ENCODE measurements at places on chromosomes 2 and 18.

GRCh38 chr2:74834792-74835755, 1.1 kb downstream of the HK2 start:
- DNase-seq: peak; percentile 36

GRCh38 chr2:239285071-239285931, 115.5 kb downstream of the HDAC4 start:
- DNase-seq: no peak

GRCh38 chr2:151716721-151717120, 17.6 kb downstream of the NEB start:
- DNase-seq: peak; percentile 20

DNA sequence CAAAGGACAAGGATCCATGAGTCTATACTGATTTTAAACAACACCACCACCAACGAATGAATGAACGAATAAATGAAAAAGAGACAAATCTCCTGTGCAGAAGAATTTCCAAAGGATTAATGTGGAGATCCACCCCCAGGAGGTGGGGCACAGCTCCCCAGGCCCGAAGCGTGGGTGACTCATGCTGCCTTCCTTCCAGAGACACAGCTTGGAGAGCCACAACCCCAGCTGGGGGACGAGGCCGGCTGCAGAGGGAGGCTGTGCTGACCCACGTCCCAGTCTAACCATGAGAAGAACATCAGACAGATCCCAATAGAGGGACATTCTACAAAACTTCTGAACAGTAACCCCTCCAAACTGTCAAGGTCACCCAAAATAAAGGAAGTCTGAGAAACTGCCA, 557.3 kb upstream of the SALL3 start:
- no peak for DNase-seq

DNA sequence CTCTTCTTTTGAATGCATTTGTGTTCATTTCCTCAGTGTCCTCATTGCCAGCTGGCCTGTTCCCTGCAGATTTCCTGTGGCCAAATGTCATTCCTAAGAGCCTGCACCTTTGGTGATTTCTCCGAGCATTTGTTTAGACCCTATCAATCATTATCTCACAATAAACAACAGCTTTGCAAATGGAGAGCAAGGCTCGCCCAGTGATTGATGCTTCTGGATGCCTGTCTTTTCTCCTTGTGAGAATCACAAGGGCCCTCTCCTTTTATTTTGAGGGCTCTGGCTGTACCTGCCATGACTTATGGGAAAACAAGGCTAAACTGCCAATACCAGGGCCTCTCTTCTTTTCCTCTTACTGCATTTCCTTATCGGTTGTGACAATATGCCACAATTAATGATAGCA, 1454.4 kb upstream of the CELF4 start:
- no peak for DNase-seq

DNA sequence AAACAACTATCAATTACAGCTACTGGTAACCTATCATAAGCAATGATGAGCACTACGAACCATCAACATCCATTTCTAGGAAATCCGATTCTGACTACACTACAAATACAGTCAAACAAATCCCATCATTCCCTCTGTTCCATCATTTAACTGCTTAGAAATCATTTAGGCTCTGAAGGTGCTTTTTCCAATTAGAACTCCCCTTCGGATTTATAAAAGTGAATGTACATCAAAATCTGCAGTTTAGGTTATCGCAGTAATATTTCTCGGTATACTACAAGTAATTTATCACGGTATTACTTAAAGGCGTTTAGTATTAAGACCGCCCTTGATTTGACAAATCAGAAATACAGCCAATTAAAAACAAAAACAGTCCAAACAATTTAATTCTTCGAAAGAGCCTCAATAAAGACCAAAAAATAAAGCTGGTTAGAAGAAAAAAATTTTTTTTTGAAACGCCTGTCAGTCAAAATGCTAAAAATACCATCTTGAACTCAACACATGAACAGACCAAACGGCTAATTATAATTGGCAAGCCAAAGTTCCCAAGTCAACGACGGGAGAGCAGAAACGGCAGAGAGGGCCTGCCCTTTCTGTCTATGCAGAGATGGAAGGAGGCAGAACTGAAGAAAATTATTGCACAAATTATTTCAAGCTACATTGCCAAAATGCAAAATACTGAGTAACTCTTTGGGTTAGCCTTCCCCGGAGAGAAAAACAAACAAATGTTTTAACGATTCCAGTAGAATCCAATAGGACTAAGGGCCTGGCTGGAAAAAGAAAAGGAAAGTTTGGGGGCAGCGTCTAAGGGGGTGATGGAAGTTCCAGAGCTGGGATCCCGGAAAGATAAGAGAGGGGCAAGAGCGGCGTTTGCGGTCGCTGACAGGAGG, 1.2 kb downstream of the VPS54 start:
- DNase-seq: peak; percentile 36

- peak; percentile 31 for DNase-seq
These were observed 80.5 kb downstream of the NRXN1 start for GRCh38 chr2:50951437-50951836.

DNA sequence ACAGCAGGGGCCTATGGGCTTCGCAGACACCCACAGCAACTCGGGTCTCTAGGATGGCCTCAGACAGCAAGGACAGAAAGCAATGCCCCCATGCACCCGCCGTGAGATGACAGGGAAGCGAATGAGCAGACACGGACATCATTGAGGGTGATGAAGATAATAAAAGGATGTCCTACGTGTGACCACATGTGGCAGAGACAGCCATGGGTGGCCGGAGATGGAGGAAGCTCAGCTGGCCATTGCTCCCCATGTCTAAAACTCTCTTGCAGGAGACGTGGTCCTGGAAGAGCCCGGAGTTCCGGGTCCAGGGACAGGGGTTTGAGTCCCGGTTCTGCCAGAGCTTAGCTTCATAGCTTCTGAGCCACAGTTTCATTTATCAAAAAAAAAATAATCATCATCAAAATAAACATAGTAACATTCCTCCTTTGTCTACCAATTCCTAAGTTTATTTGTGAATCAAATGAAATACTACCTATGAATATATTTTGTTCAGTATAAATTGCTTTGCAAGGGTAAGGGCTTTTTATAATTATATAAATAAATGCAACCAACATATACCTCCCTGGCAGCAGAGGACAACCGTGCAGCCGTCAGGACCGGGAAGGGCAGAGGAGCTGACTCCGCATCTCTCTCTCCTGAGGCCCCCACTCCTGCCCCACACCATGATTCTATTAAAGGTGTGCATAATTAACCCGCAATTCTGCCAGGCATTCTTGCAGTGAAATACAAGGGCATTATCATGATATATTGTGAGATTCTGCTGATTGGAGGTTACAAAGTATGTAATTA, 401.4 kb upstream of the MYT1L start:
- DNase-seq: no peak

DNA sequence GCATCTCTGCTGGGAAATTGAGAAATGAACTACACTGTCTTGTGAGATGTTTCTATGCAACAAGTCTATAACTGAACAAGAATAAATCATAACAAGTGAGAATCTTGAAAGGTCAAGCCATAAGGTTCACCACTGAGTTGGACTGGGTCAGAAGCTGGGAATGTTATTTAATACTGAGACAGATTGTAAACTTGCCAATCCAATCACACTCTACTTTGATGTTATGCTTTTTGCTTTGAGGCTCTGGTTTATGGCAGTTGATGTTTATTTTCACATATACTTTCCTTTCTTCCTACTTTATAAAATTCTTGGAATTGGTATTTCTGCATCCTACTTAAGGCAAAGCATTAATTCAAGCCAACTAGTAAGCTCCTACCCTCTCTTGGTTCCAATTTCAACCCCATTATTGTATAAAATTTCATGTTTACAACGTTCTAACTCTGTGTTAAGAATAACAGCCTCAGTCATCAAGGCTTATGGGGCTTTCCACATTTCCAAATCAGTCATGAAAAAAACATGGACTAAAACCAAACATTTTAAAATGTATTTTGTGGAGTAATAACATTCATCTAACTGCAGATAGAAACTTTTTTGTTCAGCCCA, 533.4 kb downstream of the NYAP2 start:
- DNase-seq: peak; percentile 16

DNA sequence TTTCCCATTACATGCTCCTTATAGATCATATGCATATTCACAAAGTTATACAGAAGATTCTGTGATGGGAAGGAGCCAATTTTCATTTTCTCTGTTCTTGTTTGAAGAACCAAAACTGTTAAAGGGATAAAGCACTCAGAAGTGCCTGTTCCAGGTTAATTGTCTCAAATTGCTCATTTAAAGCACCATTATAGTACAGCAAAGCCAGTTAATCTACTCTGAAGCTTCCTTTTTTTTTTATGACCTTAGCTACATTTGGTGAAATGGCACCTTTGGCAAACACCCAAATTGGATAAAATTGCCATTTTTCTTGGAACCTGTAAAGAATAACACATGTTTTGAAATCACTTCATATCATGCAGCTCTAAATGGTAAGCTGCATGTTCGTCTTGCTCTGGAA, 1092.3 kb downstream of the BCL11A start:
- no peak for DNase-seq

GRCh38 chr2:235078182-235078581, 126.4 kb downstream of the SH3BP4 start:
- no peak for DNase-seq

- DNase-seq: no peak
These were observed 203.3 kb upstream of the SMAD2 start for GRCh38 chr18:48133671-48134251.

DNA sequence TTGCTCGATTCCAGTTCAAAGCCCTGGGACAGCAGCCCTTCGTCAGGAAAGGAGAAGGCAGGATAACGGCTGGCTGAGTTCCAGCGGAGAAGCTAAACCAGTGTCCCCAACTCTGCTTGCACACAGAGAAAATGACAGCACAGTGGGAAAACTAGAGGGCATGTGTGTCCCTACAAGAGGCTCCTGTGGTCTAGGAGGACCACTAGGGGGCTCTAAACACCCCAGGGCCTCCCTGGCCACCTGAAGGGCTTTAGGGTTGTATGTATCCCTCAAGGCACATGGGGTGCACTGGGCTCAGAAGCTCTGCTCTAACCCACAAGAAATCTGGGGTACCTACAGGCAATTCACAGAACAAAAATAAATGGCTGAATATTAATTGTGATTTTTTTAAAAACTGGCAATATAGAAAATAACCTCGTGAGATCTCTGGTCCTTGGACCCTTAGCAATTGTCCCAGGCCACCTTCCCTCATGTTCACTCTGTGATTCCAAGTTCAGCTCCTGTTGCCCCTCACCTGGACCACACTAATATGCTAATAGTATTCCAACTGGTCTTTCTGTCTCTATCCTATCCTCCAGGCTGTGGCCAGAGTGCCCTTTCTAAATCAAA, 17.5 kb downstream of the STAT1 start:
- DNase-seq: peak; percentile 37

- peak; percentile 66 for DNase-seq
These were observed 3.0 kb downstream of the NRBP1 start for GRCh38 chr2:27431395-27431794.

GRCh38 chr18:9067823-9068222, 34.7 kb upstream of the NDUFV2 start:
- DNase-seq: no peak

GRCh38 chr2:117785740-117786139, 28.8 kb upstream of the DDX18 start:
- peak; percentile 58 for DNase-seq

DNA sequence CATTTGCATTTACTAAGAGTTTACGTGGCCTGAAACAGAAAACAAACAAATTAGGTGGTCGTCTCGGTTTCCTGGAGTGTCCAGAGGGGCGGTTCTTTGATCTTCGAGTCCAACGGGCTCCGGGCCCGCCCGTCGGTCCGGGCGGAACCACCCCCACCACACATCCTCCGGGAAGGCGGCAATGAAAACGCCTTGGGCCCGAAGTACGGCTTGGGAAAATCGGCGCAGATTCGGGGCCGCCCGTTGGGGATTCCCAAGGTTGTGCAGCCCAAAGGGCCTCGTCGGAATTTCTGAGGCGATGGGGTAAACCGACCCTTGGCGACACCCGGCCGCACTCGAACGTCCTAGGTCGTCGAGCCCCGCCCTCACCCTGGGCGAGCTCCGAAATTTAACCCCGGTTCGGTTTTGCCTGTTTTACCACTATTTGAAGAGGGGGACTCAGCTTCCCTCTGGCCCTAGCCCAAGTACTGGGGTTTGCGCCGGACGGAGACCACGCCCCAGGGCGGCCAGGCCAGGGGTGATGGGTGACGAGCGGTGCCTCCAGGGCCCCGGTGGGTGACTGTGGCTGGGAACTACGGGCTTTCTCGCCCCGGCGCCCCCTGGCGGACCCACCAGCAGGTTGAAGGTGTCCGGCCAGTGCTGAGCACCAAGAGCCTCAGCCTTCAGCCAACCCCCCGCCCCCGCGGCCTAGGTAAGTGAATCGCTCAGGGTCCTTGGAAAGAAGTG, 1.9 kb upstream of the CFAP53 start:
- DNase-seq: peak; percentile 62

- no peak for DNase-seq
These were observed 4.7 kb downstream of the DSEL start for GRCh38 chr18:67511840-67512239.

DNA sequence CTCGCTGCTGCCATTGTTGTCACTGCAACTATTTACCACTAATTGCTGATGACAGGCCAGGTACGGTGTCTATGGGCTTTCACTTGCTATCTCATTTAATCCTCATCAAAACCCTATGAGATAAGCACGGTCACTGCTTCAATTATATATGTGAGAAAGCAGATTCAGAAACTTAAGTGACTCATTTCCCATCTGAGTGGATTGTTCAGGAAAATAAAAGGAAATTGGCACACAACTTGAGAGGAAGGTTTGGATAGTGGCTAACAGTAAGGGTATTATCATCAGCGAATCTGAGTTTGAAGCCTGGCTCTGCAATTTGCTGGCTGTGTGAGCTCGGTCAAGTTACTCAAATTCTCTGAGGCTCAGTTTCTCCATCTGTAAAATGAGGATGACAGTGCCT, 196.0 kb downstream of the KCNS3 start:
- peak; percentile 7 for DNase-seq

DNA sequence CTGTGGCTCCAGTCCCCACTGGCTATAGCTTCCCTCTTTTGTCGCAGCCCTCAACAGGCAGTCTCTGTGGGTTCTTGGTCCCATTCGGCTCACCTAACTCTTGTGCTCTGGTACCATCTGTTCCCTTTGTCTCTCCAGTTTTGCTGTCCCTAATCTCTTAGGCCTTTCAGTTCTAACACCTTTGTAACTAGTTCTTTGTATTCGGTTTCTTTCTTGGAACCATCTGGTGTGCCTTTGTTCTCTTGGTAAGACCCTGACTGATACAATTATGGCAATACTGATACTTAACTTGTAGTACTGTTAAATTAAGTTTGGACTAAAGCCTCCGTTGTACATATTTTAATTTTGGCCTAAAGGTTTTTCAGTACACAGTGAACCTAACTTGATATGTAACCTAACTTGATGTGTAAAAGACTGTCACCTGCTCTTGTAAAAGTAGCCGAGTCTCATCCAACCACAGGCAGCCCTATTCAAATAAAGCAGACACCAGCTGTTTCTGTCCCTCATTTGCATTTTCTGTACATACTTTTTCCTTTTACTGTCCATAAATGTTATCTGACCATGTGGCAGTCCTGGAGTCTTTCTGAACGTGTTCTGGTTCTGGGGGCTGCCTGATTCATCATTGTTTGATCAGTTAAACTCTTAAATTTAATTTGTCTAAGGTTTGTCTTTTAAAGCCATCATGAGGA, 4.8 kb upstream of the MRPL44 start:
- DNase-seq: no peak

GRCh38 chr2:67499989-67500388, 102.9 kb downstream of the ETAA1 start:
- no peak for DNase-seq

GRCh38 chr18:79556829-79557585, 122.6 kb upstream of the CTDP1 start:
- DNase-seq: no peak

GRCh38 chr2:197972061-197972460, 167.7 kb downstream of the PLCL1 start:
- DNase-seq: peak; percentile 56

Measured in iris pigment epithelial cell (primary cell).